Natural killer cell (primary cell): ENCODE measurements at places on chromosomes 6 and 20.
A peak's percentile ranks its signal among the peaks of the same experiment; 100 is the strongest.

DNA sequence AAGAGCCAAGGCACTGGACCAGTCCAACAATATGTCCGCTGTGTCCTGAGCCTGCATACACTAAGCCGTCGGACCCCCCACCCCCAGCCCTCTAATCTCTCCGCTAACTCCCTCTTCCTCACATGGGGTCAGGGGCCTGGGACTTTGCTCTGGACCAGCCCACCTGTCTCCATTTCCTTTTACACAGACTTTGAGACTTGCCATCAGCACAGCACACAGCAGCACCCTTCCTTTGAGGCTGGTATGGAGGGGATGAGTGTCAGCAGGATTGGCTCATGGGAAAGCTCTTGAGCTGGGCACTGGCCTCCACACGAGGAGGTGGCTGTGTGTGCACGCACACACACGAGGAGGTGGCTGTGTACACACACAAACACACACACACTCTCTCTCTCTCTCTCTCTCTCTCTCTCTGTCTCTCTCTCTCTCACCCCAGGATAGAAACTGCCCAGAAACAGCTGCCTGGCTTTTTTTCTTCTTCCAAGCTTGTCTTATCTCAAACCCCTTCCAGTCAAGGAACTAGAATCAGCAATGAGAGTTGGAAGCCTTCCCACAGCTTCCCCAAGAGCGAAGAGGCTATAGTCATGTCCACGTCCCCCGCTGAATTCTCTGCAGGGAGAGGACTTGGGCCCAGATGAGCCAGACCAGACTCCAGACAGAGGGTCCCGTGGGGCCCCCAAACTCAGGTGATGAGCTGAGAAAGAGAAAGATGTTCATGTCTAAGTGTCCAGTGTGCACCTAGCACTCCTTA is 18.6 kb downstream of the SLC9A8 start:
- peaks cover 28% of the 10 kb centered on the region for H3K36me3 ChIP-seq
- no peaks in the 10 kb centered on the region for H3K27me3 ChIP-seq
- no peak overlapping the region for H3K4me3 ChIP-seq
- H3K4me1 ChIP-seq = no peaks in the 10 kb centered on the region

DNA sequence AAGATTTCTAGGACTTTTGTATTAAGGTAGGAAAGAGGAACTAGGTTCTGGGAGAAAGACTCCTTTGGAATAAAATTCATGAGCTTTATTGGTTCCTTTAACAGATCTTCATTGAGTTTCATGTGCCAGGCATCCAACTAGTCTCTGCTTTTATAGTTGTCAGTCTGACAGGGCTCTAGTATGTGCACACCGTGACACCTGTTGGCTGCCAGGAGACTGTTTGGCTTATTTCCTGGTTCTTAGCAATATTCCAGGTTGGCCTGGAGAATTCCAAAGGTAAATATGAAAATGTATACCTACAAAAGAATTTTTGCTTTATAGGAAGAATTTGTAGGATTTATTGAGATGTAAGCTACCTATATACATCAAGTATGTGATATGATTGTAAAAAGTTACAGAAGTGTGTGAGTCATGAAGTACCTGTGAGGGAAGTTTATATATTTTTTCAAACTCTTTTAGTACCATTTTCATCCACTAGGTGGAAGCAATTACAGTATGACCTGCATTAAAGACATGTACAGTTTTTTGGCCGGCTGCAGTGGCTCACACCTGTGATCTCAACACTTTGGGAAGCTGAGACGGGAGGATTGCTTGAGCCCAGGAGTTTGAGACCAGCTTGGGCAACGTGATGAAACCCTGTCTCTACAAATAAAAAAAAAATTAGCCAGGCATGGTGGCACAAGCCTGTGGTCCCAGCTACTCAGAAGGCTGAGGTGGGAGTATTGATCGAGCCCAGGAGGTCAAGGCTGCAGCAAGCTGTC is 35.2 kb downstream of the NDUFAF5 start:
- H3K4me3 ChIP-seq = no peak overlapping the region
- no peaks in the 10 kb centered on the region for H3K27me3 ChIP-seq
- H3K36me3 ChIP-seq = peaks cover 19% of the 10 kb centered on the region
- DNase-seq = peak; percentile 60

DNA sequence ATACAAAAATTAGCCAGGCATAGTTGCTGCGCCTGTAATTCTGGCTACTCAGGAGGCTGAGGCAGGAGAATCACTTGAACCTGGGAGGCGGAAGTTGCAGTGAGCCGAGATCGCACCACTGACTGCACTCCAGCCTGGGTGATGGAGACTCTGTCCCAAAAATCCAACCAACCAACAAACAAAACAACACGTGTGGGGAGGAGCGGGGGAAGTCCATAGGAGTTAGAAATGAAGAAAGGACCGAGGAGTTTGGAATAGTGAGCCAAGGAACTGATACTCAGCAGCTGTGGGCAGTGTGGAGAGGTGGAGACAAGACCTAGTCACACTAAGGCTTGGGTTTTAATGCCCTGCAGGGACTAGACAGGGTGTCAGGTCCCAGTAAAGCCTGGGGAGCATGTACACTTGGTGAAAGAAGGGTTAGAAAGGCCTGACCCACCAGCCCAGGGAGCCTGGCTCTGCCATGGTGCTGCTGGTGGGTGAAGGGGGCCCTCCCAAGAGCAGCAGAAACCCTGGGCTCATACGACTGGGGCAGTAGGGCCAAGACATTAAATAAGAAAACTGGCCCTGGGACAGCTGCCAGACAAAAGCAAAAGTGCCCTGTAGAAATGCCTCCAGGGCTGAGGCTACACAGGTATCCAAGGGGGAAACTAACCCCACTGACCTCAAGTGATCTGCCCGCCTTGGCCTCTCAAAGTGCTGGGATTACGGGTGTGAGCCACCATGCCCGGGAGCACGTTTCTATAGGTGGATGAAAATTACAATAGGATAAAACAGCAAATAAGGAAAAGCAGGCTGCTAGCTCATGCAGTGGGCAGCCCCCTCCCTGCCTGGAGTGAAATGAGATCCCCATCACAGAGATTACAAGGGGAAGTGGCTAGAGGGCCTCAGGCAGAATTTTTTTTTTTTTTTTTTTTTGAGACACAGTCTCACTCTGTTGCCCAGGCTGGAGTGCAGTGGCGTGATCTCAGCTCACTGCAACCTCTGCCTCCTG is 58.0 kb downstream of the MYH7B start:
- H3K27ac ChIP-seq = no peak overlapping the region
- H3K4me3 ChIP-seq = no peak overlapping the region
- H3K27me3 ChIP-seq = no peaks in the 10 kb centered on the region
- DNase-seq = peak; percentile 7
- no peaks in the 10 kb centered on the region for H3K4me1 ChIP-seq

- no peaks in the 10 kb centered on the region for H3K27me3 ChIP-seq
- no peaks in the 10 kb centered on the region for H3K4me1 ChIP-seq
- no peaks in the 10 kb centered on the region for H3K36me3 ChIP-seq
- H3K27ac ChIP-seq = no peak overlapping the region
Observed at GRCh38 chr6:161001421-161001820, 9.9 kb downstream of the MAP3K4 start.

GRCh38 chr20:48143435-48144081 is 358.3 kb upstream of the SULF2 start:
- no peak overlapping the region for H3K4me3 ChIP-seq
- DNase-seq = no peak
- no peak overlapping the region for H3K27ac ChIP-seq
- H3K36me3 ChIP-seq = no peaks in the 10 kb centered on the region

GRCh38 chr6:44594481-44594880 is 207.0 kb downstream of the CDC5L start:
- no peak overlapping the region for H3K27ac ChIP-seq
- no peaks in the 10 kb centered on the region for H3K4me1 ChIP-seq
- no peak overlapping the region for H3K4me3 ChIP-seq
- DNase-seq = no peak

DNA sequence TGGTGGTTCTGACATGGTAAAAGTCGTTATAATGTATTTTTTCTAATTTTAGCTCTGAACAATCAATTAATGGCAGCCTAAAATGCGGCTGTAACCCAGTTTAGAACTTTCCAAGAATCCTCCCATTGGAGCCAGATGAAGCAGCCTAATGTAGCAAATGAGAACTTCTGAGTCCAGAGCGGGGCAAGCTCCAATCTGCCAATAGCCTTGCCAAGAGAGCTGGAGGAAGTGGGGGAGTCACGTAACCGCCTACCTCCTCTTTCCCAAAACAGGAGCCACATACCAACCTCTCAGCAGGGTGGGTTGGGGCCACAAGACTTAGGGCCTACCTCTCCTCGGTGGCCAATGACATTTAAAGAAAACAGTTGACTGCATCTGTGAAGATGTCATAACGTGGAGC is 230.6 kb downstream of the SOD2 start:
- H3K27ac ChIP-seq = no peak overlapping the region
- no peak overlapping the region for H3K4me3 ChIP-seq
- no peak for DNase-seq
- no peaks in the 10 kb centered on the region for H3K27me3 ChIP-seq
- no peaks in the 10 kb centered on the region for H3K36me3 ChIP-seq

GRCh38 chr6:130620338-130620781 is 206.8 kb upstream of the SMLR1 start:
- H3K27ac ChIP-seq = no peak overlapping the region
- no peaks in the 10 kb centered on the region for H3K36me3 ChIP-seq
- no peaks in the 10 kb centered on the region for H3K27me3 ChIP-seq
- DNase-seq = no peak
- no peak overlapping the region for H3K4me3 ChIP-seq
- no peaks in the 10 kb centered on the region for H3K4me1 ChIP-seq
